Endothelial cell of coronary artery (primary cell): ENCODE measurements at places on chromosomes 4 and X. TPM values are rescaled to one million over a fixed set of nuclear protein-coding genes. Genes with fewer than 3 reads are reported as not detected.

The FGF16 gene
- 0.99 and 5.2 TPM in 2 replicates for total RNA-seq

The PLP2 gene
- total RNA-seq, result 19.7 and 22.5 TPM in 2 replicates

The CXCL13 gene
- total RNA-seq, result not detected in 2 replicates

The FAM9B gene
- not detected in 2 replicates for total RNA-seq

The MAML3 gene
- total RNA-seq, result 8.1 and 9.2 TPM in 2 replicates

The CT47A1 gene
- not detected in 2 replicates for total RNA-seq

The S100G gene
- total RNA-seq, result not detected in 2 replicates

The CFAP99 gene
- under 0.01 and 0.09 TPM in 2 replicates for total RNA-seq

The N4BP2 gene
- total RNA-seq, result 3.7 and 6.7 TPM in 2 replicates

The RRH gene
- 0.09 TPM in 1 of 2 replicates, not detected in the other for total RNA-seq

The TFDP3 gene
- not detected in 2 replicates for total RNA-seq

The MECP2 gene
- total RNA-seq, result 16.8 and 20.3 TPM in 2 replicates

The RPL39 gene
- 2,501 and 2,643 TPM in 2 replicates for total RNA-seq

The GSTCD gene
- total RNA-seq, result 10.6 and 11.6 TPM in 2 replicates

The TMEM154 gene
- total RNA-seq, result 2.3 and 3.9 TPM in 2 replicates

The IL13RA2 gene
- total RNA-seq, result under 0.01 and 0.09 TPM in 2 replicates

The TLR10 gene
- not detected in 2 replicates for total RNA-seq

The VEGFD gene
- 0.09 and 0.85 TPM in 2 replicates for total RNA-seq

The P2RY10 gene
- total RNA-seq, result not detected in 2 replicates

The CT45A10 gene
- not detected in 2 replicates for total RNA-seq

The GJB1 gene
- not detected in 2 replicates for total RNA-seq

The BEX1 gene
- total RNA-seq, result 0.45 and 1.4 TPM in 2 replicates

The TBL1X gene
- 9.9 and 14.8 TPM in 2 replicates for total RNA-seq

The TECRL gene
- not detected in 2 replicates for total RNA-seq

The HPF1 gene
- 16.7 and 17.4 TPM in 2 replicates for total RNA-seq

The ADGRG4 gene
- total RNA-seq, result under 0.01 TPM in 1 of 2 replicates, not detected in the other

The CISD2 gene
- total RNA-seq, result 43.9 and 44.6 TPM in 2 replicates

The SFRP2 gene
- not detected in 2 replicates for total RNA-seq
